Smooth muscle cell of the pulmonary artery (primary cell): ENCODE measurements at places on chromosomes 16 and 17. TPM values are rescaled to one million over a fixed set of nuclear protein-coding genes. Genes with fewer than 3 reads are reported as not detected.

The KCNJ18 gene
- not detected in 2 replicates for total RNA-seq

The MVD gene
- 52.5 and 77.8 TPM in 2 replicates for total RNA-seq

The CLEC10A gene
- total RNA-seq = not detected in 2 replicates

The NOL3 gene
- total RNA-seq = 42.4 and 43.0 TPM in 2 replicates

The SLFN14 gene
- not detected in 2 replicates for total RNA-seq

The GPR179 gene
- 0.07 and 0.10 TPM in 2 replicates for total RNA-seq

The DPEP1 gene
- total RNA-seq = not detected in 2 replicates

The AANAT gene
- total RNA-seq = not detected in 2 replicates

The KRT39 gene
- not detected in 2 replicates for total RNA-seq

The MILR1 gene
- total RNA-seq = 2.3 and 15.9 TPM in 2 replicates

The TMC8 gene
- 0.13 TPM in 1 of 2 replicates, not detected in the other for total RNA-seq

The CD300H gene
- not detected in 2 replicates for total RNA-seq

The ATXN2L gene
- total RNA-seq = 54.0 and 66.5 TPM in 2 replicates

The ADAP2 gene
- total RNA-seq = 2.6 and 3.3 TPM in 2 replicates
